Bronchial epithelial cell (primary cell): ENCODE measurements at places on chromosomes 5 and 9.

GRCh38 chr5:133729800-133730199, 117.5 kb upstream of the FSTL4 start:
- no peak for DNase-seq

GRCh38 chr5:134769206-134769605, 10.6 kb downstream of the DDX46 start:
- peak; percentile 34 for DNase-seq

DNA sequence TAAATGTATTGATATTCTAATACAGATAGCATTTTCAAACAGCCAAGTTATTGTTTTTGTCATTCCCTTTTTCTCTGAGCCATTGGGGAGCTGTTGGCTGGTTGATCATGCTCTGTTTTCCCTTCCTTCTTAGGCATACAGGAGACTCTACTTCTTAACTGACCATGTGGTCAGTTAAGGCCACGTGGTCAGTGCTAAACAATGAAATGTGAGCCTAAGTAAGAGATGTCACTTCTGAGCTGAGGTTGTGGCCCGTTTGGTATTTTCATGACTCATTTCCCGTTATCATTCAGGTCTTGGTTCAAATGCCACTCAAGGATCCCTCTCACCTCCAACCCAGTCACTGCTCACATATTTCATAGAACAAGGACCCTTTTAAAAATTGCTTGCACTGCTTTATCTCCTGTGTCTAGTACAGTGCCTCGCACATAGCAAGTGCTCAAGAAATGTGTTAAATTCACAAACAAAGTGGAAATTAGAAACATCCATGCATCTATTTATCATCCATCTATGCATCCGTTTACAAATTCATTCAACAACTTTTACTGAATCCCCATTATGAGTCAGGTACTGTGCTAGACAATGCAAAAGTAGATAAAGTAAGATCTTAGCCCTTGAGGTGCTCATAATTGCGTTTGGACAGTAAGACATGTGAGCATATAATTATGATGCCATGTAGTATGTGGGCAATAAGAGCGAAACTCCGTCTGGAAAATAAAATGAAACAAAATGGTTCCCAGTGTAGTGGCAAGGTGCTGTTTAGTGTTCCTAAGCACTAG, 50.7 kb downstream of the ARRDC3 start:
- DNase-seq = peak; percentile 37

- no peak for DNase-seq
Observed at GRCh38 chr9:137791947-137792346, 85.6 kb upstream of the CACNA1B start.

GRCh38 chr5:134561871-134562296, 36.4 kb downstream of the JADE2 start:
- DNase-seq = peak; percentile 26

DNA sequence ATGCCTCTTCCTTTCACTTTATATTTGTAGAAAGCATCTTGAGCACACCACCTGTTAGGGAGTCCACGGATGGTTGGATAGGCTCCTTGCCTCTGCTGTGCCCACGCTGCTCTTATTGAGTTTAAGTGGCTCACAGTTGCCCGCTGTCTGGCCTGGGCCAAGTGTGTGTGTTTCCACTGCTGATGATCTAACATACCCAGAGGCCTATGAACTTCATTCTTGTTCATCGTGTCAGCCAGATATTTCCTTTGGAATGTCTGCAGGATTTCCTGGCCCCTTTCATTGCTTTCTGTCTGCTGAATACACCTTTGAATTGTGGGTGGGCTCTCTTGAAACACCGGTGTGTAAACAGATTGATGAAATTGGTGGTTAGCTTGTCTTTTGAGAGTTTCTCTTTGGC, 46.6 kb downstream of the MVB12B start:
- DNase-seq = peak; percentile 94

- no peak for DNase-seq
Observed at GRCh38 chr5:102682101-102682647, 72.9 kb upstream of the PAM start.

GRCh38 chr5:73213566-73213998, 40.6 kb downstream of the TMEM174 start:
- DNase-seq = no peak
